Stimulated activated CD4-positive, alpha-beta T cell treated with anti-CD3 and anti-CD28 coated beads, TNF-alpha, amount 100 ng/mL, for 1 hour (primary cell): ENCODE measurements at places on chromosomes 2 and 18.

- no peak for DNase-seq
Measured at GRCh38 chr2:33411765-33412164, 64.7 kb upstream of the RASGRP3 start.

DNA sequence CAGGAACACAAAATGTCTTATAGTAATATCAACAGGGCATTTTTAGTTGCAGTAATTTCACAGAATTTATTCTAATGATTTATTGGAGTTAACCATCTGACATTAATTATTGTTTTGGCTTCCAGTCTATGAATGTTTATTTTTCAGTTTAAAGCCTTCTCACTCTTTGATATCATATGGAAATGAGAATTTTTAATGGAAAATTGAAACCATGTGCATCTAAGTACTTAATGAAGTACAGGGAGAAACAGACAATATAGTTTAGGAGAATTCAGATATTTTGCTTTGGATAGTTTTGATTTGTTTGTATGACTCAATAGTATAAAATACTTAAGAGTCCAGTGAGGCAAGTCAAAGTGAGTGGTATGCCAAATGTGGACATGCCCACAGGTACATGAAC is 126.1 kb downstream of the OLA1 start:
- DNase-seq, result no peak

- DNase-seq, result no peak
Measured at GRCh38 chr2:67240507-67240906, 156.6 kb upstream of the ETAA1 start.

GRCh38 chr2:46361920-46362666 is 64.9 kb downstream of the EPAS1 start:
- no peak for DNase-seq

GRCh38 chr18:43159086-43159770 is 43.7 kb upstream of the RIT2 start:
- DNase-seq, result no peak

- DNase-seq, result no peak
Measured at GRCh38 chr2:23468474-23469141, 83.6 kb downstream of the KLHL29 start.

DNA sequence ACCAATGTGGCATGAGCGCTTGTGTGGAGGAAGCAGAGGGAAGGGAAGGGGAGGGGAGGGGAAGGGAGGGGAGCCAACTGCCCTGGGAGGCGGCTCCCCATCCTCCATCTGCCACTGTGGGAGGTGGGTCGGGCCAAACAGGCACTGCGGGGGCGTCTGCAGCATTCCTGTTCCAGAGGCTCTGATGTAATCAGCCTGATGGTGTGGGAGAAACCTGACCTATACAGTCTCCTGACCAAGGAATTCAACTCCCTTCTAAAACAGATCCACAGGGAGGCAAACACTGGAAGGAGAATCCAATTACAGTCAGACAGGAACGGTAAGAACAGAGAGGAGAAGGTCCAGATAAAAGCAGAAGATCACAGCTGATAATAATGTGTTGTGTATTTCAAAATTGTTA is 88.8 kb downstream of the CD8B2 start:
- DNase-seq, result no peak

GRCh38 chr2:64522843-64523428 is 1.2 kb upstream of the AFTPH start:
- peak; percentile 30 for DNase-seq

DNA sequence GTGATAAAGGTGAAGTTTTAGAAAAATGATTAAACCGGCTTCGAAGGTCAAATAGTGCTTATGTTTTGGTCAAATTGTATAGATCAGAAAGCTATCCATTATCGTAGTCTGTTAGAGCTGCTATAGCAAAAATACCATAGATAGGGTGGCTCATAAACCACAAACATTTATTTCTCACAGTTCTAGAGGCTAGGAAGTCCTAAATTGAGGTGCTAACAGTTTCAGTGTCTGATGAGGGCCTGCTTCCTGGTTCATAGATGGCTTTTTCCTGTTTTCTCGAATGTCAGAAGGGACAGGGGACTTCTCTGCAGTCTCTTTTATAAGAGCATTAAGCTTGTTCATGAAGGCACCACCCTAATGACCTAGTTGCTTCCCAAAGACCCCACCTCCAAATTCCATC is 186.6 kb upstream of the ERBB4 start:
- no peak for DNase-seq

- DNase-seq, result no peak
Measured at GRCh38 chr2:79630060-79630459, 117.2 kb downstream of the CTNNA2 start.

- no peak for DNase-seq
Measured at GRCh38 chr2:57434441-57434840, 612.2 kb upstream of the VRK2 start.

GRCh38 chr2:66587216-66587615 is 152.3 kb downstream of the MEIS1 start:
- no peak for DNase-seq

DNA sequence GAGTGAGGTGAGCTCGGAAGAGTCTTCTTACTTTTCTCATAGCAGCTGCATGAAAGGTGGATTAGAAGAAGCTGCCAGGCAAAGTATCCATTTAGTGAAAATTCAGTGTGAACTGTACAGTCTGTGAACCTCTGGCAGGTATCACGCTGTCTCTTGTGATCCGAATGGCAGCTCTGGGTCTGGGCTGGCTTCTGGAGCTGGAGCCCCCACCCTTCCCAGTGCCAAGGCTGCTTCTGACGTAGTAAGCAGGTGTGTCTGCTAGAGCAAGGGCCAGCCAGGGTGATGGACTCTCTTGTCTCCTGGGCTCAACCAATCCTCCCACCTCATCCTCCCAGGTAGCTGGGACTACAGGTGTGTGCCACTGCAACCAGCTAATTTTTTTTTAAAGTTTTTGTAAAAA is 14.0 kb upstream of the NTSR2 start:
- no peak for DNase-seq

DNA sequence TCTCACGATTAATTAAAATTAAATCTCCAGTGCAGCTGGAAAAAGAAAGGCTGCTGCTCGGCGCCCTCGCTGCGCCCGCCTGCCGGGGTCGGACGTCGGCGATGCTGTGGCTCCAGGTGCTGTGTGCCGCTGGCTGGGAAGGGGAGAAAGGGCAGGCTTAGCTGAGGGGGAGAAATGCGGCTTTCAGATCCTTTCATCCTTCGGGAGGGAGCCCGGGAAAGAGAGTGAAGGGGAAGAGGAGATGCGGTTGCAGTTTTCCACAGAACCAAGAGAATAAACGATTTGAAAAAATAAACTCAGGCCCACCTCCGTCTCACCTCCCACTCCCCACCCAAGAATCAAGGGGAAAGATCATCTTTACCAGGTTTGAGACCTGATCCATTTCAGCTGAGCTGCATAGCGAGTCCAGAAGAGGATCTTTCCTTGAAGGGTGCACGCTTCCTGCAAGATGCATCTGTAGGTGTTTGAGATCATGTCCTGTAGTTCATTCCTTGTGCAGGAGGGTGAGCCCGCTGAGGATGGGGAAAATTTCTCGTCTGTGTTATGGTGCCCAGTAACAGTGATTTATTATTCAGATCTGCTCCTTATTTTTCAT is 495 bp downstream of the TMEM169 start:
- no peak for DNase-seq

- no peak for DNase-seq
Measured at GRCh38 chr18:48295586-48296311, 113.4 kb downstream of the ZBTB7C start.

- DNase-seq, result no peak
Measured at GRCh38 chr2:36915627-36916026, 50.7 kb downstream of the STRN start.

- DNase-seq, result no peak
Measured at GRCh38 chr2:211390536-211391188, 834.3 kb downstream of the CPS1 start.

DNA sequence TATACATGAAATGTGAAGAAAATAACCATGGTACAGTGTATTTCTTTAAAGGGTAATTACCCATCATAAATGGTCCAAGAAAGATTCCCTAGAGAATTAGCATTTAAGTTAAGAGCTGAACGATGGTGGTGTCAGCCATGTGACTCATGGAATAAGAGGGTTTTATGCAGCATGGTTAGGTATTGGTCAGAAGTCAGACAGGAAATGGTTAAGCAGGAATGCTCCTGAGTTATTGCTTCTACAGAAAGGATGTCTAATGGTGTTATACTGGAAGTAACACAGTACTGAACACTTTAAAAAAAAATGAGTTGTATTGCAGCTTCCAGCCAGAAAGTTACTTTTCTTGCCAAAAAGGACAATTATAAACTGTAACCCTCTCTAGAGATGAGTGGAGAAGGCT is 72.7 kb upstream of the UBE2E3 start:
- DNase-seq, result no peak

GRCh38 chr18:62741584-62741983 is 26.2 kb downstream of the PHLPP1 start:
- DNase-seq, result no peak

DNA sequence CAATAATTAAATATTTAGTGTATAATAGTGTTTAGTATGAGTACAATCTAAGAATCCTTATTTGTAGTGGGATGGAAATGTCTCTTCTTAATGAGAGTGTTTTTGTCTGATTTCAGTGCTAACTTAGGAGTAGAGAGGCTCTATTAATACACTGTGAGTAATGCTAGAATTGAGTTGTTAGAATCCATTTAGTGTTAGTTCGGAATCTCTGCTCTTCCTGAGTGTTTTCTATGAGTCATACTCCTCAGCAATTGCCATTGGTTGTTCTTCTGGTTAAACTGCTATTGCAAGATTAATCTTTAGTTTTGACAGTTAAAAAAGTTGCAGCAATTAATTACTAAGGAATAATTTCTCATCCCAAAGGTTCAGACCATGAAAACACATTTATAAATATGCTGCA is 828.6 kb upstream of the POU3F3 start:
- no peak for DNase-seq

GRCh38 chr18:38552732-38553321 is 987.2 kb upstream of the CELF4 start:
- no peak for DNase-seq

GRCh38 chr2:76159042-76159648 is 448.4 kb upstream of the GCFC2 start:
- no peak for DNase-seq

GRCh38 chr18:21483051-21483450 is 117.5 kb downstream of the ESCO1 start:
- no peak for DNase-seq

- DNase-seq, result no peak
Measured at GRCh38 chr2:15633971-15634346, 42.3 kb downstream of the DDX1 start.

GRCh38 chr2:9885036-9885684 is 41.9 kb downstream of the TAF1B start:
- no peak for DNase-seq

- DNase-seq, result no peak
Measured at GRCh38 chr18:74412116-74412880, 44.8 kb downstream of the DIPK1C start.

- no peak for DNase-seq
Measured at GRCh38 chr2:172376505-172377125, 50.8 kb upstream of the ITGA6 start.

- DNase-seq, result no peak
Measured at GRCh38 chr18:21393986-21394385, 152.0 kb downstream of the GREB1L start.

- no peak for DNase-seq
Measured at GRCh38 chr2:201622306-201622970, 20.9 kb downstream of the TMEM237 start.

- DNase-seq, result no peak
Measured at GRCh38 chr2:224688997-224689396, 27.2 kb downstream of the CCDC195 start.

GRCh38 chr2:135657806-135658582 is 83.7 kb upstream of the UBXN4 start:
- DNase-seq, result no peak

GRCh38 chr2:85619617-85620016 is 3.6 kb downstream of the USP39 start:
- DNase-seq, result no peak

DNA sequence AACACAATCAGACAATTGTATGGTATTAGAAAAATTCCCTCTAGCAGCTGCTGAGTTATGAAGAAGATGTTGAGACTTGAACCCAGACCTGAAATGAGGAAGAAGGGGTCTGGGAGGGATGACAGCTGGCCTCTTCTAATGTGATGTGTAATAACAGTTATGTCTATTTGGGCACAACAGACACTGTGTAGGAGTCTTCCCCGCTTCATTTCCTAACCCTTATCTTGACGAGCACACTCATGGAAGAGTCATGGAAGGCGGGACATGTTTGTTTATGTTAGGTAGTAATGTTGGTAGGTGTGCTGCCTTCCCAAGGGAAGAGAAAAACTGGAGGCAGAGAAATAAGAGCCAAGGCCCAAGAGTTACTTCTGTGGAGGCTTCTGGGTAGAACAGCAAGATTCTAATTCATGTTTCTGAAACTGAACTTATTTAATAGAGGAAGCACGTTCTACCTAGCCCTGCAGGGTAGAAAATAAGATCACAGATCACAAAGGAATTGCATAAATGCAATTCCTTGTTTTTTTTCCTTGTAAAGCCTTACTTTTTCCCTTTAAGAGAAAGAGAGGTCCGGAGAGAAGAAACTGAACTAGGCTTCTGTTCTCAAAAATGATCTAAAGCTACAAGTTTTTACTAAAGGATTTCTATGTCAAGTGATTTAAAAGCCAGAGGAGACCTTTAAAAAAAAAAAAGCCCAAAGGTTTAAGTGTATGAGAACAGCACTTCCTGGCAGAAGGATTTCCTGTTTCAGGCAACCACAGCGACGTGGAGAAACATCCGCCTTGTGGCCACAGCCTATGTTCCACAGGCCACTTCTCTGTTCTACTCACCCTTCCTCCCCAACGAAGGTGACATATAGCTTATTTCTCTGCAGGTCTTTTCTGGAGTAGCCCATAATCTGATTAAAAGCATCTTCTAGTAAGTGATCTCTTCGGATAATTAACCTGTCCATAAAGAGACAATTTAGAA is 68.5 kb upstream of the STK17B start:
- DNase-seq, result peak; percentile 62

GRCh38 chr2:222968550-222969155 is 83.3 kb upstream of the KCNE4 start:
- no peak for DNase-seq

GRCh38 chr18:45165871-45166270 is 449.4 kb upstream of the SLC14A2 start:
- no peak for DNase-seq

GRCh38 chr2:200382874-200383273 is 76.4 kb downstream of the SPATS2L start:
- no peak for DNase-seq

DNA sequence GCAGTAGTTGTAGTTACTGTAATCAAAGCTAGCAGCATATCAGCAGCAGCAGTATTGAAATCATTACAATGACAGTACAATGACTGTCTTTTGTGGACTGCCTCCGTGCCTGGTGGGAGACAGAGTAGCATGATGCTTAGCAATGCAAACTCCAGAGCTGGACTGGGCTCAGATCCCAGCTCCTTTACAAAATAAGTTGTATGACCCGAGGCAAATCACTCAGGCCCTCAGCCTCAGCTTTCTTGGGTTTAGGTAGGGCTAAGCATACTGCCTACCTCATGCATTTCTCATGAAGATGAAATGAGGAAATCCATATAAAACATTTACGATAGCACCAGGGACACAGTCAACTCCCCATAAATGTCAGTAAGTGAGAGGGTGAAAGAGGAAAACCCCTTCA is 170.7 kb downstream of the TTC32 start:
- DNase-seq, result no peak

GRCh38 chr2:214515111-214515510 is 104.3 kb downstream of the VWC2L start:
- no peak for DNase-seq

- no peak for DNase-seq
Measured at GRCh38 chr2:237025090-237025865, 60.4 kb upstream of the COPS8 start.

GRCh38 chr18:77133051-77133834 is 660 bp upstream of the MBP start:
- no peak for DNase-seq

GRCh38 chr2:181594322-181594721 is 62.6 kb downstream of the CERKL start:
- no peak for DNase-seq
